ENCODE measurements at places on chromosomes 11 and 22.

DNA sequence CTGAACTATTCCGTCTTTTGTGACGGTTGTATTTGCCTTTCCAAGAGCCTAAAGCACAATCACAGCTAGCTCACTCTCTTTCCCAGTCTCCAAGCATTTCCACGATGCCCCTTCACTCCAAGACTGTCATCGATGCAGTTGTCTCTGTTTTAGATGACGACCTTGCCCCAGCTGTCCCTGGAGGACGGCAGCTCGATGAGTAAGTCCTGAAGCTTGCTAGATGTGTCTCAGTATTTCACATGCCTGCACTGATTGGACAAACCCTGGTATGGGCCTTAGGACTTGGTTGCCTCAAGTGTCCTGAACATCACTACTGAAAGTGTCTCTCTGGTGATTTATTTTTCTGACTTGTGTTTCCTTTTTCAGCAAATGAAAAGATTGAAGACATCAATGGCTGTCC, 129.9 kb downstream of the NAV2 start:
- no peak for DNase-seq

DNA sequence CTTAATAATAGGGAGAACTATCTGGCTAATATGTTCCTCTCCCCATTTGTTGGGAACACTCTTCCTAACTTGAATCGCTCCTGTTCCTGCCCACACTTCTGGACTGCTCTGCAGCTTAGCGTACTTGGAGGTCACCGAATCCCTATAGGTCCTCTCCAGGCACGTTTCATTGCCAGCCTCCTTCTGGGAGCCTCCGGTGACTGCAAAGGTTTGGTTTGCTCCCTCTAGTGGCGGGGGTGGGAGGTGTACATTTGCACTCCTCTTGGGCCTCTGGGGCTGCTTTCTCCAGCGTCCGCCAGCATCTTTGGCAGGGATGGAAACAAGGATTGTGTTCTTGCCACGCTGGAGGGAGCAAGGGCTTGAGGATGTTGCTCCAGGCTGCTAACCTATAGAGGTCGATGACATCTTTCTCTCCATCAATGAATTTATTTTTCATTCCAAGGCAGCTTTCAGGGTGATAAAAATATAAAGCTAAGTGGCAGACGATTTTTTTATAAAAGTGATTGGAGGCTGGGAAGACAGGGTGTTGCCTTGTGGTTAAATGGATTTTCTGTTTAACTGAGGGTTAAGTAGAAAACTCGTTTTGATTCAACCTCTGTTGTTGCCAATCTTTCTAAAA, 48.7 kb downstream of the TSPAN18 start:
- DNase-seq: peak; percentile 22

GRCh38 chr22:23621082-23621780, 10.9 kb downstream of the DRICH1 start:
- peak; percentile 57 for DNase-seq

DNA sequence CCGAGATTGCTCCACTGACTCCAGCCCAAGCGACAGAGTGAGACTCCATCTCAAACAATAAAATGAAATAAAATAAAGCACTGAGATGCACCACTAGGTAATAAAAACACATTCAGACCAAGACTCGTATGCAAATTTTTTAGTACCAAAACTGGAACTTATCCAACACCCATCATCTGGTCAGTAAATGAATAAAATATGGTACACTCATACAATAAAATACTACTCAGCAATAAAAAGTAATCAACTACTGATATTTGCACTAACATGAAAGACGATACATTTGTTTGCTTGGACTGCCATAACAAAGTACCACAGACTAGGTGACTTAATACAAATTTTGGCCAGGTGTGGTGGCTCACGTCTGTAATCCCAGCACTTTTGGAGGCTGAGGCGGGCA, 17.8 kb upstream of the POLD3 start:
- DNase-seq: no peak

GRCh38 chr11:130778705-130779104, 137.6 kb downstream of the SNX19 start:
- DNase-seq: no peak

DNA sequence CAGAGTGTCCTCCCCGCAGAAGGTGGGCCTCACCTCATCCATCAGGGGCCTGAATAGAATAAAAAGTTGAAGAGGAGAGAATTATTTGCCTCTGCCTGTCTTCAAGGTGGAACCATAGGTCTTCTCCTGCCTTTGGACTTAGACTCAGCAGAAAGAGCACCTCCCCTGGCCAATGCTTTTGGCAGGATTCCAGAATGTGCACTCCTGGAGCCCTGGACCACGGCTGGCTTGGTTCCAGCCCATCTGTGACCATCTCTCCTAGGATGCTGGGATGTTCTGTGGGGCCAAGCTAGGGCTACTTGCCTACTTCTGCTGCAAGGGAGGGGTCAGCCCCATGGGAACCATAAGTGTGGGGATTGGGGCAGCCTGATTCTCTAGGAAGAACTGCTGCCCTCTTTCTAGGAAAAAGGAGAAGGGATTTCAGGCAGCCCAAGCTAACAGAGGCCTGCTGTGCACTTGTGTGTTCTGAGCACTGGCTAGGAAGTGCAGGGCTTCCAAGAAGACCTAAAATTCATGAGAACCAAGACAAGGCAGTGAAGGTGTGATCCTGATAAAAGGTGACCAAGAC, 32.2 kb upstream of the SHANK2 start:
- DNase-seq: no peak

DNA sequence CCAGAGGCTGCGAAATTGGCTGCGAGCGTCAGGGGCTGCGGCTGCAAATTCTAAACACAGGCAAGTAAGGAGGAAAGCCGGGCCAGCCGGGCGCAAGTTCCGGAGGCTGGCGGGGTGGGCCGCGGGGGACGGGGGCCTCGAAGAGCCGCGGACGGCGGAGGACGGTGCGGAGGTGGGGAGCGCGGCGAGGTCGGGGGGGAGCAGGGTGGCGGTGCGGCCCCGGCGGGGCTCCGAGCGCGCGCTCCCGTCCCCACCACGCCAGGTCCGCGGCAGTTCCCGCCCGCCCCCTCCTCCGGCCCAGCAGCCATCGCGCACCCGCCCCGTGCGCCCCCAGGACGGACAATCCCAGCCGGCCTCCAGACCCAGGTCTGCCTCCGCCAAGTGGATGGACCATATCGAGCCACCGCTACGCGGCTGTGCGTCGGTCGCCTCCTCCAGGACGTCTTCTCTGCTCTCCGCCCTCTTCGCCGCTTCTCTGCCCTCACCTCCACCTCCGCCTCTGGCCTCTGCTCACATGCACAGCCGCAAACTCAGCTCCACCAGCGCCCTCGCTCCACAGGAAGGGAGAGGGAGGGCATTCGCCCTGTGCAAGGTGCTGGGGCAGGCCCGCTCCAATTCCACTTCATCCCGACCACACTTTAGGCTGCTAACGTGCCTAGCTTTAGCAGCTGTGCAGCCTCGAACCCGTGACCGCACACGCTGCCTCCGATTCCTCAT, 7.2 kb downstream of the ELFN2 start:
- DNase-seq: no peak

GRCh38 chr11:8006349-8006977, 19.3 kb downstream of the EIF3F start:
- DNase-seq: peak; percentile 7

- no peak for DNase-seq
These were observed 85.8 kb downstream of the RTL6 start for GRCh38 chr22:44412136-44412731.

GRCh38 chr11:119051440-119052162, 5.4 kb downstream of the HYOU1 start:
- no peak for DNase-seq

- DNase-seq: no peak
These were observed 12.3 kb downstream of the PIK3IP1 start for GRCh38 chr22:31279821-31280505.

DNA sequence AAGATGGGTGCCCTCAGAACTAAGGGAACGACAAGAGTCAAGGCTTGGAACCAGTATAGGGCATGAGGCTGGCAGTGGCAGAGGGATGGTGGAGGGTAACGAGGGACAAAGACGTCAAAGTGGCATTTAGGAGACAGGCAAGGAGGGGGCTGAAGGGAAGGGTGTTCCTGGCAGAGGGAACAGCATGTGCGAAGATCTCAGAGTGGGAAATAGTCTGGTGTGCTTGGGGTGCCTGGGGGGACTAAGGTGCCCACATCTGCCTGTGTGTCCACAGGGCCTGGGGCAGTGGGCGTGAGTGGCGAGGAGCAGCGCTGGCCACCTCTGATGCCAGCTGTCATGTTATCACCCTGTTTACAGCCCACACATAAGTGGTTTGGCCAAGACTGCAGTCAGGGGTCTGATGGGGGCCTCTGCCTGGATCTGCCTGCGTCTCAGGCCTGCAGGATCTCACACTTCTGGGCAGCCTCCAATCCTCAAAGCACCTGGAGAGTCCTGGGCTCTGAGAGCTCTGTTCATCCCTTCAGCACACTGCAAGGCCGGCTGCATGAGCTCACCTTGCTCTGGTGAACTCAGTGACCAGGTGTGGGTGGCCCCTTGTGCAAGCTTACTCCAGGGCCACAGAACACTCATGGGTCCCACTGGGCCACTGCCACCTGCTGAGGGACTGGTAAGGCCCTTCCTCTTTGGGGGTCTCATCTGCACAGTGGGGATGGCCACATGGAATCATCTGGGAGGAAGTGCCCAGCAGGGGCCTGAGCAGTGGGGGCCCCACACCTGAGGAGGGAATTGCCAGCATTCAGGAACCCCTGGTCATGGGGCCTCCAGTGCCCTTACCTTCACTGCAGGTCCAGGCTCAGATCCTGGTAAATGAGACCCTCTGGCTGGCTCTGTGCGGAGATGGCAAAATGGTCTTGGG, 89.7 kb upstream of the SHISAL1 start:
- DNase-seq: no peak

GRCh38 chr22:38700270-38700788, 414 bp downstream of the JOSD1 start:
- DNase-seq: no peak

DNA sequence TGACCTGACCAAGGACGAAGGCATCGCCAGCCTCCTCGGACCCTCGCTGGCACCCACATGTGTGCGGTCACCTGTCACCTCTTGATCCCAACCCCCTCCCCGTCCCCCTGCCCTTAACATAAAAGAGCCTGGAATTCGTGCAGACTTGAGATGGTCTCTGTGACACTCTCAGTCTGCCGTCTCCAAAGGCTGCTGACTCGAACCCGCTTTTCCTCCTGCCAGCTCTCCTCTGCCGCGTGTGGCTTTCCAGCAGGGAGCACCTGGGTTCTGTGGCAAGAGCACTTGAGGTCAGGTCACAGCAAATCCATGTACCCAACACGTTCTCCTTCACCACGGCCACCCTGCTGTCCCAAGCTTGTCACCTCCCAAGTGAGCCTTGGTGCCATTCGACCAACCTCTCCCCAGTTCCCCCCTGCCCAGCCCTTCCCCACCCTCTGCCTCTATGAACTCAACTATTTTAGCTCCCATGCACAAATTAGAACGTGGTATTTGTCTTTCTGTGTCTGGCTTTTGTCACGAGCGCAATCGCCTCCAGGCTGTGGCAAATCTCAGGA, 207.6 kb downstream of the BRD1 start:
- no peak for DNase-seq

GRCh38 chr11:117917591-117918151, 11.5 kb downstream of the TMPRSS13 start:
- DNase-seq: no peak

GRCh38 chr22:29621761-29622526, 18.5 kb downstream of the NF2 start:
- DNase-seq: no peak

DNA sequence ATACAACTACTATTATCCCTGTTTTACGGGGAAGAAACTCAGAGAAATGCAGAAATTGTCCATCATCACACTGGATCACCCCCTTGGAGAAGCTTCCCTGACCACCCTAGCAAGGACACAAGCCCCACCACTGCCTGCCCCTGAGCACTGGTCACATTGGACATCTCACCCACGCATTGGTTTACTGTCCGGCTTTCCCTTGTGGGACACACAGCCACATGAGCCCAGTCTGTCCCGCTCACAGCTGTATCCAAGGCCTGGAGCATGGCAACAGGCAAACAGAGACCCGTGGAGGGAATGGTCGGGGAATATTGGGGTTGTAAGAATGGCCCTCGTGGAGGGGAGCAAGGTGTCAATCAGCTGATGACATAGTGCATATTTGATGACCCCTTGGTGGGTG, 42.7 kb upstream of the FGF3 start:
- DNase-seq: no peak

GRCh38 chr11:91396236-91397133, 828.1 kb upstream of the FAT3 start:
- no peak for DNase-seq

DNA sequence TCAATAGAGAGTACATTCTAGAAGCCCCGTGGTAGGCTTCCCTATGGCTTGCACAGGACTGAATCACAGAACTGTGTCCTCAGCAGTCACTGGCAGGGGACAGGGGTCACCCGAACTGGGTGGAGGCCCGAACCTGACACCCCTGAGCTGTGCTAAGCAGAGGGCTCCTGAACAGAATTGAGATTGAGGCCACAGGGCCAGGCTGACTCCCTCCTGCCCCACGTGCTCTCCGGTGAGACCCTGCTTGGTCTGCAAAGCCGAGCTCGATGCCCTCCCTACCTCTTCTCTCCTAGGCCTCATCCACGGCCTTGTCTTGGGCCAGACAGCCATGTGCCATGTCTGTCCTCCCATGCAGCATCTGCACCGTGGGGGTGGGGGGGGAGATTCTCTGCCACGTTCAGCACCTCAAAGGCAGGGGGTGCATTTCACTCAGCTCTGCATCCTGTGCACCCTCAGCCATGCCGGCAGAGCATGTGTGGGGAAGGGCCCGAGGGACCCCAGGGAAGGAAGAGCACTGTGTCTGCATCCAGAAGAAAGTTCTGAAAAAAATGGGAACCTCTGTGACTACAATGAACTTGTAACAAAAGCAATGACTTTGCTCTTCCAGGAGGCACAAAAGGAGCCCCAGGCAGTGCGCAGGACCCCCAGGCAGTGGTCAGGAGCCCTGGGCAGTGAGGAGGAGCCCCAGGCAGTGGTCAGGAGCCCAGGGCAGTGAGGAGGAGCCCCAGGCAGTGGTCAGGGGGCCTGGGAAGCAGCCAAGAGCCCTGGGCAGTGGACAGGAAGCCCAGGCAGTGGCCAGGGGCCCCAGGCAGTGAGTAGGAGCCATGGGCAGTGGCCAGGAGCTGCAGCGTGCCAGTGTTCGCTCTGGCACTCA, 76.7 kb upstream of the SEPTIN5 start:
- no peak for DNase-seq

DNA sequence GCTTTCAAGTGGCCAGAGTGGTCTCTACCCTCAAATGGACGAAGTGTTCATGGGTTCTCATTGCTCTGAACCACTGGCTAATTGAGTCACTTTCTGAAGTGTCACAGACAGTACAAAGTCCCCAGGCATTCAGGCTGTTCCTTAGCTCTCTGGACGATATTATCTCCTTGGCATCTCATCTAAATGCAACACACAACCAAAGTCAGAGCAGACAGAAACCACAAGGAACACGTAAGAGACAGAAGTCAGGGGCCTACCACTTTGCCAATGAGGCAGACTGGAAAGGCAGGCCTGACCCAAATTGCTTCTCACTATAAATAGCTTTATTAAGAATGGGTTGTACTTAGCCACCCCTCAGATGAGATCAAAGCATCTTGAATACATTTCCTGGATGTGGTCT, 29.0 kb upstream of the LDLRAD3 start:
- no peak for DNase-seq

GRCh38 chr22:27578937-27579617, 222.5 kb downstream of the MN1 start:
- no peak for DNase-seq
